ENCODE measurements at places on chromosomes 13 and 19.

DNA sequence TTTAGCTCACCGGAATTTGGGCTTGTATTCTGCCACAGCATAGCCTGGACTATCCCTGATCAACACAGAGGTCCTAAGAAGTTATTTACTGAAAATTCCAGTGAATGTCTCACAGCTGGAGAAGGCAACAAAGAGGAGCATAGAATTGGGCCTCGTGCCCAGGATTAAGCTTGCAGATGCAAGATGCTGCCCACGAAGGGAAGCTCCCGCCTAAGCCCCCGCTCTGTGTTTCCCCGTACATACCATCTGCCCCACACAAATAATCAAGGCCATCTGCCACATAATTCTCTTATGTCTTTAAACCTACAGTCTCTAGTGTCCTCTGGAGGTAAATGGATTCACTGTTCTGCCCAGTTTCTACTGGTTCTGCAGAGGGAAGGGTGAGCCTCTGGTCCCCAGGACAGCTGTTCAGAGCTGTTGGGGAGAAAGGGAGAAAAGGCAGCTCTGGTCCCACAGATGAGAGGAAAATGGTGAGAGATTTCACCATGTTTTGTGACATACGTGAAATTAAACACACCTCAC is 7.4 kb upstream of the TPP2 start:
- no peak for DNase-seq

DNA sequence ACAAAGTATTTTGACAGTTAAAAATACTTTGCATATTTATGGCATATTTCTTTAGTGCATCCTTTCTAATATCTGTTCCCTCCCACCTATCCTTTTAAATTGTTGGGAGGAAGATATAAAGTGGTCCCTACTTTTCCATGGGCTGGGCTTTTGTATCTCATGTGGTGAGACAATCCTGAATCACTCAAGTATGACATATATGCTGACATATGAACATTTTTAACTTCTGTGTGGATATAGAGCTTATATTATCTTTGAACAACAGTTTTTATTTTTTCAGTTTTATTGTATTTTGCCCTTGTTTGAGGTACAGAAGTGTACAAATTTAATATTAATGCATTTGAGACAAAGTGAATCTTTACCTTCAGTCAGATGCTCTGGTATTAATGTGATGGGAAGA is 3.4 kb downstream of the ZMYM2 start:
- no peak for DNase-seq

DNA sequence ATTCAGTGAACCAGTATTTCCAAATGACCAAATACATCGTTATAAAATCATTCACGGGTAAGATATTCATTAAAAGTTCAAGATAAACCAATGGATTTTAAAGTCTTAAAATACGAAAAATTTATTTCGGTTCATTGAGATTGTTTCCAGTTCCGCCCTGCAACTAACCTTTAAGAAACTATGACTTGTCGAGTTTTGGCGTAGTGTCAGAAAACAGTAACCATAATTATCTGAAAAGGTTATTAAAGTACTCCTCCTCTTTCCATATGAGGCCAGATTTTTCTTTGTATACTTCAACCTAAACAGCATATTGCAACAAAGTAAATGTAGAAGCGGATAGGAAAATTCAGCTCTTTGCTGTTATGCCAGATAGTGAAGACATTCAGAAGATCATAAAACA is 26.1 kb downstream of the LPAR6 start:
- no peak for DNase-seq

- no peak for DNase-seq
Observed at GRCh38 chr13:74973935-74974879, 507.8 kb downstream of the TBC1D4 start.

DNA sequence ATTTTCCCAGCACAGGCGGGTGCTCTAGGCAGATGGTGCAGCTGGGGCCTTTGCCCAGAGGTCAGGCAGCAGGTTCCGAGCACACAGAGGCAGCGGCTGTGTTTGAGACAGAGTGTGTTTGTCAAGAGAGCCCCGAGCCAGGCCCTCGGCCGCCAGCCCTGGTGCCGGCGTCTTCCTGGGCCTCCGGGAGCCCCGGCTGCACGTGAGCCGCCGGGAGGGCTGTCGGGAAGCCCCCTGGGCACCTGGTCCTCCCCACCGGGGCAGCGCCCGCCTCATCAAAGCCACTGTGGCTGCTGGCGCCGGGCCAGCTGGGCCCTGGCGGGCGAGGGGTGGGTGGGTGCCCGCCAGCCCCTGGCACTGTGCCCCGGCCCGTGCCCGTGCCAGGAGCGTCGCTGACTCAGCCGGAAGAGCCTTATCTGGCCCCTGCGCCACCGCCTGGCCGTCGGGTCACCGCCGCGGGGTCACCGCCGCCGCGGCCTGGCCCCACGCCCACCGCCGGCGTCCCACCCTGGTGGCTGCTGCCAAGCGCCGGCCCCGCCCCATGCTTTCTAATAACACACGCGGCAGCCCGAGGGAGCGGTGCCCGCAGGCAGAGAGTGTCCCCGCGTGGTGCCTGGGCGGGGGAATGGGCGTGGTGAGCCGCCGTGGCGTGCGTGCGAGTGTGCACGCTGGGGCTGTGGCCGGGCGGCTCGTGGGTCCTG is 14.9 kb downstream of the ARID3A start:
- DNase-seq: peak; percentile 43

DNA sequence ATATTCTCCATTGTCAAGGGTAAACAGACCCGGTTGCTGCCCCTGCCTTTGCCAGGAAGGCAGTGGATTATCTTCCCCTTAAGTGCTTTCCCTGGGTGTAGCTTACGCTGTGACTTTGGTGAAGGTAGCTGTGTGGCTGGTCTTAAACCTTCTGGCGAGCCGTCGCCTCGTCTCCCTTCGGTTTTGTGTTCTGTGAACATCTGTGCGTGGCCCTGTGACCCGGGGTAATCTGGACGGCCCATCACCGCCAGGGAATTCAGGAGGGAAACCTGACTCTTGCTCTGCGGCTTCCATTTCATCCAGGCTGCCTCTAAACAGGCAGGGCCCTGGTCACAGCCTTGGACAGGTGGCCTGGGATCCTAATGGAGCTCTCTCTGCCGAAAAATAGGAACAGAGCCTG is 78.7 kb downstream of the SHISA2 start:
- DNase-seq: no peak

DNA sequence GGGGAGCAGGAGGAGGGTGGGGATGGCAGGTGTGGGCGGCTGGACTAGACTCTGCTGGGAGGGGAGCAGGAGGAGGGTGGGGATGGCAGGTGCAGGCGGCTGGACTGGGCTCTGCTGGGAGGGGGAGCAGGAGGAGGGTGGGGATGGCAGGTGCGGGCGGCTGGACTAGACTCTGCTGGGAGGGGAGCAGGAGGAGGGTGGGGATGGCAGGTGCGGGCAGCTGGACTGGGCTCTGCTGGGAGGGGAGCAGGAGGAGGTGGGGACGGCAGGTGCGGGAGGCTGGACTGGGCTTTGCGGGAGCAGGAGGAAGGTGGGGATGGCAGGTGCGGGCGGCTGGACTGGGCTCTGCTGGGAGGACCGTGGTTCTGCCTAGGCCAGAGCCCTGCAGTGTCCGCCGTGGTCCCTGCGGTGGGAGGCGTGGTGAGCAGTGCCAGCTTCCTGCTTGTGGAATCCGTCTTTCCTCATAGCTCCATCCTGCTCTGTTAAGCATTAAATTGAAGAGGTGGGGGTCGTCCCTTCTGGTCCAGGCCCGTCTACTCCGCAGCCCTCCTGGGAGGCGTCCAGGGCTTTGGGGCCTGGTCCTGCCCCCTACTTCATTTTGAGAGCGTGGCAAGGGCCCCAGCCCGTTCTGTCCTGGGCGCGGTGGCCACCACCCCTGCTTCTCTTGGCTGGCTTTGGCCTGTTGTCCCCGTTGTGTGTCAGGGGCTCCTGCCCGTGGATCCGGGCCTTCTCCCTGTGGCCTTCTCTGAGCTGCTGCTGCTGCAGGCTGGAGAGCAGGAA is 4.7 kb downstream of the SPPL2B start:
- no peak for DNase-seq

DNA sequence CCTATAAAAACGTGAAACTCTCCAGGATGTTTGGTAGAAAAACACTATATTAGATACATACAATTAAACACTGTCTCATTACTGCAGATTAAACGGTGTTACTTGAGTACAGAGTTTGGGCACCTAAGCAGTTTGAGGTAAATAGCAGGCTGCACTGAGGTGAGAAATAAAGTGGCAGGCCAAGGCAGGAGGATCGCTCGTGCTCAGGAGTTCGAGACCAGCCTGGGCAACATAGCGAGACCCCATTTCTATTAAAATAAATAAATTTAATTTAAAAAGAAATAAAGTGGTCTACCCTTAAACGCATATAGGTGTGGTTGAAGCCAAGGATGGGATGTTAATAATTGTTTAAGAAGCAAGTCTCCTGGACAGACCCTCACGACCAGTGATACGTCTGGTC is 1.2 kb downstream of the PSPC1 start:
- no peak for DNase-seq

GRCh38 chr19:31947436-31948115 is 397.8 kb upstream of the ZNF507 start:
- no peak for DNase-seq

DNA sequence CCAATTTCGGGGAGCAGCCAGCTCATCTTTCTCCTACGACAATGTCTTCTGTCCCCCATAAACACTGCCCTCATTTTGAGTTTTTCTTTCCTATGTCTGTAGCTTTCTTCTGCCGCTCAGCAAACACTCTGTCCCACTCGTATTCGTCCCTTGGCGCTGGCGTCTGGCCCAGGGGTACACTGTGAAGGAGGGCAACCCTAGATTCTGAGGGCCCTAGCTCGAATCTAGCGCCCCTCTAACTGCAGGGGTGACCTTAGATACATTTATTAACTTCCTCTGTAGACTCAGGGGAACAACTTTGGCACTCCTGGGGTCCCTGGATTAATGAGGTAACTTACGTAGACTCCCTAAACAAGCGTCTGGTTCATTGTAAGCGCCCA is 677 bp upstream of the LRCH1 start:
- no peak for DNase-seq

GRCh38 chr19:3411636-3412035 is 45.3 kb downstream of the NFIC start:
- no peak for DNase-seq

GRCh38 chr19:50516964-50517703 is 3.4 kb upstream of the ASPDH start:
- no peak for DNase-seq

DNA sequence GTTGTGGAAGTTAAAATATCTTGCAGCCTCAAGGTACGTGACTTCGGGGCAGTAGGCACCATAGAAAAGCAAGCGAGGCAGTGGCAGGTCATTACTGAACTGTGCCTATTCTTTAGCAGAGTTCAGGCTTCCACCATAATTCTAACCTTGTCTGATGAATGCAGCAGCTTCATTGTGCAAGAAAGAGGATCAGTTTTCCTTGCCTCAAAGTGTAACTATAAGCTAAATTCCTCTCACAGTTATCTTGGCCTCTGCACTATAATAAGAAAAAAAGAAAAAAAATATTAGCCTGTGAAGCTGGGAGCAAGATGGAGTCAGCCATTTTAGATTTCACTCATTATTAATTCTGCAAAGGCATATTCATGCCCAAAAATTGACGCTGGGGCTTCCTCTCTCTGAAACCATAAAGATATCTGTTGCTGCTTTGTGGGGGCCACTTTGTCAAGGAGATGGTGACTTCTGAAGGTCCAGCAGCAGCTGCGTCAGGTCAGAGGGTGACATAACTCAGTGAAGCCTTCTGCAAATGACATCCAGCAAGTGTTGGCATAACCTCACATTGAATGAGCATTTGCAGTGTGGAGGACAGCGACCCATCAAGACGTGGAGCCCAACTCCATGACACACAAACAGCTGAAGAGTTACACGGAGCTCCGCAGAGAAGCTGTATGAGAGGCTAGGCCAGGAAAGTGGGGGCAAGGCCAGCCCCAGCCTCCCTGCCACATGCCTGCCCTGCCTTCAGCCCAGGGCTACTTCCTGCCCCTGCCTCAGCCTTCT is 23.1 kb upstream of the SACS start:
- no peak for DNase-seq

DNA sequence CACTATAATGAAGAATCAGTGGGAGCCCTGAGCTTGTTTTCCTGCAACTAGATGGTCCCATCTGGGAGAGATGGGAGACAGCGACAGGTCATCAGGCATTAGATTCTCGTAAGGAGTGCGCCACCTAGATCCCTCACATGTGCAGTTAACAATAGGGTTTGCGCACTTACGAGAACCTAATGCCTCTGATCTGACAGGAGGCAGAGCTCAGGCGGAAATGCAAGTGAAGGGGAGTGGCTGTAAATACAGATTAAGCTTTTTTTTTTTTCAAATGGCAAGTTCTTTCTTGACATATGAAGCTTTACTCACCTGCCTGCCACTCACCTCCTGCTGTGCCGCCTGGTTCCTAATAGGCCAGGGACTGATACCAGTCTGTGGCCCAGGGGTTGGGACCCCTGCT is 14.4 kb downstream of the CDC16 start:
- no peak for DNase-seq

GRCh38 chr13:50389726-50390125 is 374.5 kb downstream of the KCNRG start:
- no peak for DNase-seq

GRCh38 chr13:69856331-69856730 is 251.3 kb upstream of the ATXN8OS start:
- DNase-seq: no peak

GRCh38 chr13:112940236-112940635 is 28.8 kb upstream of the MCF2L start:
- no peak for DNase-seq

DNA sequence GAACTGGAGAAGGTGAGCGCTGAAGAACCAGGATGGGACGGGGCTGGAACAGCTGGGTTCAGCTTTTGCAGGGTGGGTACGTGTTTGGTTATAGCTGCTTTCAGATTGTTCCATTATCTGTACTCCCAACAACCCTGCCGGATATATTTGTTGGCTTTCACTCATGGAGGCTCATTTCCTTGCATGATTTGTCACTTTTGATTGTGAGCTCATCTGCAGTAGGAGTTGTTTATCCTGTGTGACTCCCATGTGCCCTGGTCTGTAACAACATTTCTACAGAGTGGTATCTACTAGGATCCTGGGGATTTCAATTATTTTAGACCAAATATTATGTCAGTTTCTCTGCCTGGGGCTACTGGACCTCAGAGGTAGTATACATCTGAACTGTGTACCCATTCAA is 5.4 kb downstream of the ARL11 start:
- DNase-seq: no peak

DNA sequence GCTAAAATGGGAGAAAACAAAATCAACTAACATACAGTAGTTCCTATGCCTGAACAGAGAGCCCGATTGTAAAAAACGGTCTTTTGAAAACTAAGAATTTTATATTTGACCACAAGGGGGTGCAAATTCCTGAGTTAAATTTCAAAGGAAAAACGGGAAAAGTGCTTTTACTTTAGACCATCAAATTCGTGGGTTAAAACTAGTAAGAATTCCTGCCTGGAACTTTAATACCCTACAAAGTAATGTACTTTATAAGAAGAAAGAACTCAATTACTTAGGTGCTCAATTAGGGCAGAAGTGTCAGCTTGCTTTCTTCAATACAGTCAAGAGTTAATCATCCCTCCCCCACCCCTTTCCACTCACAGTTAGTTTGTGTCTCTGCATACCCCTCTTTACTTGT is 69.8 kb downstream of the KCNRG start:
- peak; percentile 65 for DNase-seq

- no peak for DNase-seq
Observed at GRCh38 chr13:40679480-40679985, 13.1 kb upstream of the FOXO1 start.

- DNase-seq: no peak
Observed at GRCh38 chr19:3604987-3605343, 1.7 kb downstream of the TBXA2R start.

GRCh38 chr19:10388957-10389356 is 8.6 kb upstream of the TYK2 start:
- peak; percentile 45 for DNase-seq

- no peak for DNase-seq
Observed at GRCh38 chr13:113351514-113352026, 12.4 kb downstream of the GRTP1 start.

- DNase-seq: no peak
Observed at GRCh38 chr19:30695171-30695875, 323.1 kb downstream of the ZNF536 start.
